IgD-negative memory B cell (primary cell): ENCODE measurements at places on chromosomes 6 and 20. TPM values are rescaled to one million over a fixed set of nuclear protein-coding genes. Genes with fewer than 3 reads are reported as not detected.

Gene TREML2
- polyA plus RNA-seq: 12.4 TPM

Gene BPIFB4
- not detected for polyA plus RNA-seq

Gene KIFC1
- polyA plus RNA-seq: 0.23 TPM

Gene PDE7B
- polyA plus RNA-seq: 0.49 TPM

Gene NOX3
- polyA plus RNA-seq: not detected

Gene ABHD16B
- 0.19 TPM for polyA plus RNA-seq

Gene STMND1
- not detected for polyA plus RNA-seq

Gene SASH1
- polyA plus RNA-seq: 0.55 TPM

Gene BMP2
- polyA plus RNA-seq: not detected

Gene OPN5
- polyA plus RNA-seq: not detected

Gene EFCAB8
- polyA plus RNA-seq: not detected

Gene BICRAL
- polyA plus RNA-seq: 4.7 TPM

Gene RSPO3
- not detected for polyA plus RNA-seq

Gene MAFB
- not detected for polyA plus RNA-seq

Gene GPR63
- polyA plus RNA-seq: not detected

Gene OGFR
- 79.6 TPM for polyA plus RNA-seq

Gene SLC2A4RG
- polyA plus RNA-seq: 2.0 TPM

Gene STX11
- 11.5 TPM for polyA plus RNA-seq
